ENCODE measurements at places on chromosomes 3 and 15.

DNA sequence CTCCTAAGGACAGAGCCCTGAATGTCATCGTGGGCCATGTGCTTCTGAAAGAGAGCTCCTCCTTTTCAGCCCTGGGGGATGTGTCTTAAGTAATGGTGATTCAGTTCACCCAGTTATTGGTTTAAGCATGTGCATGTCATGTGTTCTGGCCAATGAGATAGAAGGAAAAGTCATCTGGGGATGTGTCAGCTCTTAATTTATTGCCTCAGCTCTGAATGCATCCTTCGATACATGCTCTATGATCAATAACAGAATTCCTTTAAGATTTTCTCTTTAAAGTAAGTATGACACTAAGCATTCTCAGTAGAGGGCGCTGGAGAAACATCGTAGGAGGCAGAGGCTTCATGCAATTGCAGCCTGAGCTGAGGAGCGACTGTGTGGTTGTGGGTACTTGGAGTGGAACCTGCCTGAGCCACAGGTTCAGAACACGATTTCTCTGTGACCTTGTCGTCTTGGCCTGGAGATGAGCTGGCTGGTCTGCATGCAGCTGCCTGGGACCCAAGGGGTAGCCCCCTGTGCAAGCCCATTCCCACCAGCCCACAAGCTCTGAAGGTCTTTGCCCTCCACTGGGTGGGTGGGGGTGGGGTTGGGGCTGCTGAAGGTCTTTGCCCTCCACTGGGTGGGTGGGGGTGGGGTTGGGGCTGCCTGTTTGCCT is 69.5 kb downstream of the C3orf38 start:
- no peak for DNase-seq

- no peak for DNase-seq
Observed at GRCh38 chr15:98823012-98823458, 174.7 kb downstream of the IGF1R start.

DNA sequence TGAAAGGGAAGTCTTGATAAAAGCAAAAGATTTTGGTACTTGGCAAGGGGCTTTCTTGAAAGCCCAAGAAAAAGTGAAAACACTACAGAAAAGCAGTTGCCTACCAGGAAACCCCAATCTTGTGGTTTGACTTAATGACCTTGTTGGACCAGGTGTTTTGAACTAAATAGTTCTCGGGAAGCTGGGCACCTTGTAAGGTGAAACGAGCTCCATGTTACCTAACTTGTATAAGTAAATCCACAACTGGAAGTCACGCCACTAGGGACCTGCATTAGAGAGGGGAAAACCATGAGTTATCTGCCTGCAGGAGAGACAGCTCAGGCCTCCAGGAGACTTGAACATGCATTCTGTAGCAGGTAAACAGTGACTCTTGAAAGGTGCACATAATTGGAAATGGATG is 88.2 kb downstream of the GMPS start:
- DNase-seq, result no peak

- DNase-seq, result no peak
Observed at GRCh38 chr3:156817646-156818272, 8.4 kb upstream of the LEKR1 start.

DNA sequence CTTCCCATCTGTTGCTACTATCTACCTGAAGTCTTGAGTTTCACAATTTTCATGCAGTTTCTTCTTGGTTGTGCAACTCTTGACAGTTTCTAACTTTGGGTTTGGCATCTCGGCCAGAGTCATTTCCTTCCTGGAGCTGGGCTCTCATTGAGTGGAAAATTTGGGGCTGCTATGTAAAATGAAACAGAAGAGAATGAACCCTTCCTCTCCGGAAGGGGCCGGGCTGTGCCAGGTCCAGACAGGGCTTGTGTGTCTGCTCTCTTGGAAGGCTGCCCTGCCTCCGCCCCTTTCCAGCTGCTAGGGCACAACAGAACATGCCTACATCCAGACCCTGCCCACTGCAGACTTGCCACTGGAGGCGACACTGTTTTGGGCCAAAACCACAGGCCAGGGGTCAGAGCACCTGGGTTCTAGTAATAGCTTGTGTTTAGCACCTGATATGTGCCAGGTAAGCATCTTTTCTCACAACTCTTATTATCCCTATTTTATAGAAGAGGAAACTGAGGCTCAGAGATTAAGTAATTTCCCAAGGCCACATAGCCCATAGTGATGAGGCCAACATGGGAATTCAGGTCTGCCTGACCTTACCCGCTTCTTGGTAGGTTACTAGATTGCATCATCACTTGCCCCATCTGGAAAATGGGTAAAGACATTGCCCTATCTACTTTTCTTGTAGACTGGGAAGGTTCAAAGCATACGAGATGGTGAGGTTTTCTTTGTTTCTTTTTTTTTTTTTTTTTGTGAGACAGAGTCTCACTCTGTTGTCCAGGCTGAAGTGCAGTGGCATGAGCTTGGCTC is 25.0 kb downstream of the IRAK2 start:
- DNase-seq, result peak; percentile 61

GRCh38 chr3:177193688-177194268 is 3.5 kb downstream of the TBL1XR1 start:
- DNase-seq, result no peak

GRCh38 chr3:55537129-55537528 is 50.0 kb upstream of the WNT5A start:
- DNase-seq, result no peak

GRCh38 chr3:189577050-189577951 is 53.9 kb upstream of the TP63 start:
- DNase-seq, result no peak

- DNase-seq, result no peak
Observed at GRCh38 chr15:96254173-96254572, 76.3 kb upstream of the NR2F2 start.

DNA sequence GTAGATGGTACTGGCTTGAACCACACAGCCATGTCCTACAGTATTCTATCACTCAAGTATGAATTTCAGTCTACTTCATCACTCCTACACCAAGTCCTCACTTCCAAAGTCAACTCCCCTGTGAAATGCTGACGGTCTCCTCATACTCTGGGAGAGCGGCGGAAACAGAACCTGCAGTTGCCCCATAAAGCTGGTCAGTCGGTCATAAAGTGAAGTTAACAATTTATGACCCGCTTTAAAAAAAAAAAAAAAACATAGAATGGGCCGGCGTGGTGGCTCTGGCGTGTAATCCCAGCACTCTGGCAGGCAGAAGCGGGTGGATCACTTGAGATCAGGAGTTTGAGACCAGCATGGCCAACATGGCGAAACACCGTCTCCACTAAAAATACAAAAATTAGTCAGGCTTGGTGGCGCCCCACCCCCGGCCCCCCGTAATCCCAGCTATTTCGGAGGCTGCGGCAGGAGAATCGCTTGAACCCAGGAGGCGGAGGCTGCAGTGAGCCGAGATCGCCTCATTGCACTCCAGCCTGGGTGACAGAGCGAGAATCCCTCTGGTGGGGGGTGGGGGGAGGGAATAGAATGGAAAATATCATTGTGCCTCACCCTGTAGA is 2.1 kb downstream of the TRANK1 start:
- no peak for DNase-seq

DNA sequence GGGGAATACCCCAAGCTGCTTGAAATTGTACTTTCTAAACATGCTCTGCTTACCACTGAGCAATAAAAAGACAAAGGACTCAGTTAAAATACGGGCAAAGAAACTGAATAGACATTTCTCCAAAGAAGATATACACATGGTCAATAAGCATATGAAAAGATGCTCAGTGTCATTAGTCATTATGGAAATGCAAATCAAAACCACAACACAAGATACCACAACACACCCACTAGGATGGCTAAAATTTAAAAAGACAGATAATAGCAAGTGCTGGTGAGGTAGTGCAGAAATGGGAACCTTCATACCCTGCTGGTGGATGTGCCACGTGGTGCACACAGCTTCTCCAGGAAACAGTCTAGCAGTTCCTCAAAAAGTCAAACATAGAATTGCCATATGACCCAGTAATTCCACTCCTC is 21.3 kb downstream of the LRIG1 start:
- no peak for DNase-seq

DNA sequence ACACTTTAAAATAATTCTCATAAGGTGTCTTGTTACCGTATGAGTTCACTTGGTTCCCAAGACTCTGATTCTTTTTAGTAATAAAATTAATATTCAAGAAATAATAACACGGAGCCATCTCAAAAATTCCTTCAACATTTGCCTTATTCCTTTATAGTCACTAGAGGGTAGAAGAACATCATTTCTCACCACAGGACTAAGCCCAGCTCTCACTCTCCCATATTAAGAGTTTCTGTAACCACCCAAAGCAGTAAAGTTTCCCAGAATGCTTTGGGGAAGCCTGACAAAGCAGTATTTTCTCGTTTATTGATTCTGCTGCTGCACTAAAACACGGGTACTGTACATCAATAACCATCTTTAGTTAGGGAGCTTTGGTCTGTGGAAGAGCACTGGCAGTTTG is 114.9 kb downstream of the MCTP2 start:
- DNase-seq, result no peak

- no peak for DNase-seq
Observed at GRCh38 chr15:90703455-90703854, 13.7 kb upstream of the BLM start.

GRCh38 chr15:90869140-90869541 is 753 bp downstream of the FURIN start:
- DNase-seq, result no peak

- no peak for DNase-seq
Observed at GRCh38 chr3:148329481-148330235, 368.0 kb upstream of the AGTR1 start.

- no peak for DNase-seq
Observed at GRCh38 chr15:31221936-31222515, 104.6 kb upstream of the KLF13 start.

DNA sequence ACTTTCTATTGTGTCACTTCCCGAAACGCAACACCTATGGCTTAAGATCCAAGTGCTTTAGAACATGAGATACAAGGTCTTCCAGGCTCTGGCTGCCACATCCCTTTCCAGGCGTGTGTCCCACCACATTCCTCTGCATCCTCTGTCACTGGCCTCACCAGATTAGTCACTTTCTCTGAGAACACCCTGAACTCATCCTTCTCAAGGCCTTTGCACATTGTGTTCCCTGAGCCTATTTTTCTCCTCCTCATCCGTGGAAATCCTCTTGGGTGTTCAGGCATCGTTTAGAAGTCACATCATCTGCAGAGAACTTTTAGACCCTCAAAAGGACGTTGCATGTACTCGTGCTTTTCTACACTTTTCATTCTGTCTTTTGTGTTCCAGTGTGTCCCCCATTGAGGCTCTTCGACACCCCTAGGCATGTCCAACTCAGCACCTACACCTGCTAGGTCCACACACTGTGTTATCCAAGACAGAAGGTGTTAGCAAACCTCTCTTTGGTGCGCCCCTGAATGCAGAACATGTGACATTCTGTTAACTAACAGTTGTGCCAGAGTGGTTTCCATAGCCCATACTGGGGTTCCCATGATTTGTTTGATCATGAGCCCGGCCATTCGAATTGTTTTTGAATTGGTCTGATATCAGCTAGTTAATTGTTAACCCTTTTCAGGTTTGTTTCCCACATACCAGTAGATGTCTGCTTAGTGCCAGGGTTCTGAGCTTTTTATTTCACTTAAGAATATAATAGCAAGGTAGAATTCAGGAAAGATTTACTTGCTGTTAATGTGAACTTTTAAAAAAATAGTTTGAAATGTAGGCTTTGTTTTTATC is 67.2 kb downstream of the LPP start:
- DNase-seq, result no peak

GRCh38 chr15:92909136-92909781 is 9.1 kb downstream of the CHD2 start:
- DNase-seq, result no peak

GRCh38 chr15:91444656-91445055 is 344.6 kb downstream of the SV2B start:
- DNase-seq, result no peak

GRCh38 chr3:104596054-104596453 is 770.7 kb upstream of the ALCAM start:
- no peak for DNase-seq

- no peak for DNase-seq
Observed at GRCh38 chr15:38481113-38481512, 27.2 kb downstream of the FAM98B start.

GRCh38 chr3:16417945-16418739 is 95.4 kb downstream of the RFTN1 start:
- DNase-seq, result no peak

DNA sequence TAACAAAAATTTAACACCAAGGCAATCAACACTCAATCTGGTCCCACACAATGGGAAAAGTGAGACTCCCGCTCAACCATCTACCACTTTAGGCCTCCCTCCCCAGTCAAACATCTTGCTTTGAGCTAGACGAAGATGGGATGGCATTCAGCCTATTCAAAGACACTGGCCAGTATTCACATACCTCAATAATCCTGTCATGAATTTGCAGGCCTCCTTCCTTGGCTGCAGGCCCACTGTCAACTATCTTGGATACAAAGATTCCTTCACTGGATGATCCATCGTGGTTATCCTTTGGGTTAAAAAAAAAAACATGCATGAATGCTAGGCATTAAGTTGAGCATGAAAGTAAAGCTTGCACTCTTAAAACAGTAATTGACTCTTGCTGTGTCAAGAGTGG is 22.6 kb downstream of the PDZRN3 start:
- no peak for DNase-seq

- peak; percentile 54 for DNase-seq
Observed at GRCh38 chr3:71389911-71390573, 193.5 kb downstream of the FOXP1 start.

- DNase-seq, result no peak
Observed at GRCh38 chr15:70613271-70613670, 150.1 kb downstream of the UACA start.

DNA sequence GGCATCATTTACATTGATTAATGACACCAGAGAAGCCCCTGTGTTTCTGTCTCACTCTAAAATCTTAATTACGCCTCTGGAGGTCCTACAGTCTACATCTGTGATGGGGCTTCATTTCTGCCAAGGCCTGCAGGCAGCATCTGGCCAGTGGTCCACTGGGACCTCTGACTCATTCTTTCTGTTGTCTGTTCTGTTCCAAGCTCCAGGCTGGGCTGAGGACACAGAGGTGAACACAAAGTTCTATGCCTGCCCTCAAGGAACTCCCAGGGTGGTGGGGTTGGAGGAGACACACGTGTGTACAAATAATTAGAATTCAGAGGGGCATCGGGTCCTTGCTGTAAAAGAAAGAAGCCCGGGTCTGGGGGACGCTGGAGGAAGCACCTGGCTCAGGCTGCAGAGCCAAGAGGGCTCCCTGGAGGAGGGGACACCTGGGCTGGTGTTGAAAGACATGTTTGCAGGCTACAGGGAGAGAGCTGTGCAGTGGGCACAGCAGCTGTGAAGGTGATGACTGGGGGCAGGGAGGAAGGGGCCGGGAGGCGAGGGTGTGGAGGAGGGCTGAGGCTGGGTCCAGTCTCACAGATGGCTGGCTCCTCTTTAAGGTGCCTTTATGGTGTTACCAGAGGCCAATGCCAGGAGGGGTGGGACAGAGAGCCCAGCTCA is 103.3 kb upstream of the PRR23E start:
- no peak for DNase-seq

DNA sequence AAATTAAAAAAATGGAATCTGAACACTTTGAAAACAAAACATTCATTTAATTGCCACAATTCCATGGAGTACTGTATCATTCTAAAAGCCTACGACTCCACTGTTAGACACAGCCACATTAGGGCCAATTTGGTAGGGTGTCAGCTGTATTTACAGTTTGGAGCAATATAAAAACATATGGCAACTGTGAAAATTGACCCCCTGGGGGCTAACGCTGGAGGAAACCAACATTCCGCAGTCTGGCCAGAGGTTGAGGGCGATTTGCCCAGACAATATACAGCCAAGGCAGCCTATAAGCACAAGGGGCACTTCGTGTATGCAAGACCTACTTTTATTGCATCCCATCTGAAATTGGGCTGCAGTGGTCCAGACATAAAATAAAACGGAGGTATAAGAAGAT is 476.5 kb upstream of the WNT5A start:
- no peak for DNase-seq
